ENCODE measurements at places on chromosomes 13 and 19.

DNA sequence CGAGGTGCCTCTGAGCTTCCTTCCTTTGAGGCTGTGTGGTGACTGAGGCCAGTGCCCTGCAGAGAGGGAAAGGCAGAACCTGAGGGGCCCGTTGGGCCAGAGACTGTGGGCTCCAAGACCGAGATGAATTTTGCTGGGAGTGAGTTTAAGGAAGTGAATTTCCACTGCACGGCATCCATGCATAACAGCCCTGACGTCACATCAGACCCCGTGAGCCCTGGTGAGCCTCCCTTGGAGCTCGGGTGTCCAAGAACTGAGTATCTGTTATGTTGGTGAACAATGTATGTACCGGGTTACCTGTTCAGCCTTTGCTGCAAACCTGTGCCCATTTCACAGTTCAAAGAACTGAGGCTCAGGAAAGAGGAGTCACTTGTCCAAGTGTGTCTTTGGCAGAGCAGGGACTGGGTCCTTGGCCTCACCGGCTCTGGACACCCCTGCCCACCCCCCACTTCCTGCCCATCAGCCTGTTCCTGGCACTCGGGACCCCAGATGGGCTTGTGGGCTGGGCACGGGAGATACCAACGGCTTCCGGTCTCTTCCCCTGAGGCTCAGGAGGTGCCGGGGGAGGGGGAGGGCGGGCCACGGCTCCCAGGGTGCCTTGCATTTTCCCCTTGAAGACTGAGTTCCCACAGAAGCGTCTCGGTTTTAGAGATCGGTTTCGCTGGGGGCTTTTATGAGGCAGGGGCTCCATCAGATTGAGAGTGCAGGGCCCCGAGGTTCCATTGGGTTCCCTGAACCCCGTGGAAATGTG, 33.7 kb downstream of the NFILZ start:
- no peak for DNase-seq

DNA sequence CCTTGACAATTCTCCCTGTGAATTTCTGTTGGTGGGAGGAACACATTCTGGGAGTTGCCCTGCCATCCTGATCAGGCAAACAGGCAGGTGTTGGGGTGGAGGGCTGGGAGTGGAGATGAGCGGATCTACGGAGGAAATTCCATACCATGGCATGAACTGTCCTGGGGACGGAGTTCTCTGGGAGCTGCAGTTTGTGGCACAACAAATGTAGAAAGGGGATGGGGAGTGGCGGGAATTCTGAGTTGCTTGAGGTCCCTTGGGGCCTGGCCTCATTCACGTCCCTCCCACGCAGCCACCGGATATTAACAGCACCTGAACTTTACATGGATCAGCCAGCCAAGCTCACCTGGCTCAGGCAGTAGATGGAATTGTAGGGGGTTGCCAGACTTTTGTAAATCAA, 70.0 kb downstream of the CHST8 start:
- no peak for DNase-seq

DNA sequence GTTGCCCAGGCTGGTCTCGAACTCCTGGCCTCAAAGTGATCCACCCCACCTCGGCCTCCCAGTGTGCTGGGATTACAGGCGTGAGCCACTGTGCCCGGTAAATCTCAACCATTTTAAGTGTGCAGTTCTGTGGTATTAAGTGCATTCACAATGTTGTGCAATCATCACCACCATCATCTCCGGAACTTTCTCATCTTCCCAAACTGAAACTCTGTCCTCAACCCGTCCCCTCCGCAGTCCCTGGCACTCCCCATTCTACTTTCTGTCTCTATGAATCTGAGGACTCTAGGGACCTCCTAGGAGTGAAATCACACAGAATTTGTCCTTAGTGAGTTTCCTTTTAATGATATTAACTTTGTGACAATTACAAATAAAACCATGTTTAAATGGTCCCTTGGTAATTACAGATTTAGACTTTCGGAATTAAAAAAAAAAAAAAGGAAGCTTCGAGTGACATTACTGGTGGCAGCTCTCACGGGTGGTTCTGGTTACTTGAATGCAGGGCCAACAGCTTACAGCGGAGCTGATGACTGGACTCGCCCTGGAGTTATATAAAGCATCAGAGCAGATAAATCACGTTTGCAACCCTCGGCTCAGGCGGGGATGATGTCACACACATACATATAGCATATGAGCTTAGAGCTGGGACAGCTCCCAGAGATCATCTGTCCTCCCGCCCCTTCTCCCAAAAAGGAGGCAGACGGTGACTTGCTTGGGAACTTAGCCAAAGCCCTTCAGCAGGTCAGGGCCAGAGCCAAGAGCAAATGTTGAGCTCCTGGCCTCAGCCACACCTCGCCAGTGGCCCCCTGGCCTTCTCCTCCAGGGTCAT, 89.8 kb downstream of the ZNF557 start:
- peak; percentile 21 for DNase-seq

GRCh38 chr19:49820125-49820524, 2.0 kb downstream of the MED25 start:
- no peak for DNase-seq

DNA sequence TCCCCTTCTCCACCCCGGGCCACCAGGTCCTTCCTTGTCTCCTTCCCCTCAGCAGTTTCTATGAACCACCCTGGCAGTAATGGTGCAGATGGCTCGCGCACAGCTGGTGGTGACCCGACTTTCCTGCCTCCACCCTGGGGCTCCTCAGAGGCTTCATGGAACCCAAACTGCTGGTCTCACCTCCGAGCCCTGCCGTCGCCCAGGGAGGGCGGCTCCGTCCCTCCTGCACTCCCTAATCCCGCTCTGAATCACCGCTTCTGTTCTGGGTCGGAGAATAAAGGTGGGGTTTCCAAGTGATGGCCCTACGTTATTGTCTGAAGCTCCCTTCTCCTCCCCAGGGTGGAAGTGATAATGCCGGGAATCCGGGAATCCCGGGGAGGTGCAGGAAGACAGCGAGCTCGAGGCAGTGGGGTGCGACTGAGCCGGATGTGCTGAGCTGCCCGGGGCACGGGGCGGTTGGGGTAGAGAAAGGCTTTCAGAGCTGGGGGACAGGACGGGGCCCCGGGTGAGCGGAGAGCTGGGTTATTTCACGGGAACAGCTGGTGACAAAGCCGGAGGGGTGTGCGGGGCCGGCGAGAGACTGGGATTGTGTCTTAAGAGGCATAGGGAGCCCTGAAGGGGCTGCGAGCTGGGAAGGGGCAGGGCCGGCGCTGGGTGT, 711 bp downstream of the FUT2 start:
- no peak for DNase-seq

DNA sequence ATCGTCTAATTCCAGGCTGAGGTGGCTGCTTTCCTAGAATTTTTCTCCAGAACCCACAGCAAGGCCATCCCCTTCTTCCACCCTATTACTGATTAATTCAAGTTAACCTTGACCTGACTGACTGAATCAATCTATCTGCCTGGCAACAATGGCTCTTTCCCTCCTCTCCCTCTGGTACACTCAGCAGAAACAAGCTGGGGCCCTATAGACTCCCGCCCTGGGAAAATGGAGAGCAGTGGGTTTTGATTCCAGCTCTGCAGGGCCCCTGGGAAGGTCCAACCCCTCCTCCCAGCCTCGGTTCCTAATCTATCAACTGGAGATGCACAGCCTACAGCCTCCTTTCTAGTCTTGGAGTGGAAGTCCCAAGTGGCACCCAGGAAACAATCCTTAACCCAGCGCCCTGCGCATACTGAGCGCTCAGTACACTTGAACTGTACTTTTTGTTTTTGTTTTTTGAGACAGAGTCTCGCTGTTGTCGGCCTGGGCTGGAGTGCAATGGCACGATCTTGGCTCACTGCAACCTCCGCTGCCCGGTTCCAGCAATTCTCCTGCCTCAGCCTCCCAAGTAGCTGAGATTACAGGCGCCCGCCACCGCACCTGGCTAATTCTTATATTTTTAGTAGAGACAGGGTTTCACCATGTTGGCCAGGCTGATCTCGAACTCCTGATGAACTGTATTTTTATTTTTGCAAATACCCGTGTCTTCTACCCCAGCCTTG, 5.2 kb upstream of the C3 start:
- no peak for DNase-seq

DNA sequence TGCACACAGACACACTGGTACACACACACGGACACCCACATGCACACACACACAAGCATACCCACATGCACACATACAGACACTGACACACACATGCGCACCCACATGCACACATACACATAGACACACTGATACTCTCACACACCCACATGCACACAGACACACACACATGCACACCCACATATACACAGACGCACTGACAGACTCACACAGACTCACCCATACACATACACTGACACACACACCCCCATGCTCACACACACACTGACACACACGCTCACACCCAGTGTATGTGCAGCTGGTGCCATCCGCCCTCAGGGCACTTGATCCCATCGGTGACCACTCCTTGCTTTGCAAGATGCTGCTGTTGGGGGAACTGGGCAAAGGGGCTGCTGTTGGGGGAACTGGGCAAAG, 9.7 kb upstream of the RASA3 start:
- DNase-seq: no peak

- no peak for DNase-seq
These were observed 62.1 kb downstream of the RUBCNL start for GRCh38 chr13:46324976-46325375.

- no peak for DNase-seq
These were observed 172.1 kb upstream of the CSNK1A1L start for GRCh38 chr13:37277435-37278144.

DNA sequence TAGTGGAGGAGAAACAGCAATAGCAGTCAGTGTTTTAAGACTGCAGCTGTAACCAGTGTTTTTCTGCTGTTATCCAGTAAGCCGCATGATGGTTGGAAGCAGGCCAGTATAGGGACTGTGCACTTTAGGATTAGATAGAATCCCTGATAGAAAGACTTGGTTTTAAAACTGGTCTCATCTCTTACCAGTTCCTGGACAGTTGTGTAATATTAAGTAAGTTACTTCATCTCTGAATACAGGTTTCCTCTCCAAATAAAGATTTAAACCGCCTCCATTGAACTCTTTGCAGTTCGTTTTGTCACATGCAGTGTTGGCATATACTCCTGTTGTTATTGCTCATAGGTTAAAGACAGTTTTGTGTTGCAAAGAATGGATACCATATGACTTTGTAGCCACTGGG, 25.6 kb downstream of the URI1 start:
- no peak for DNase-seq

- DNase-seq: no peak
These were observed 39.2 kb upstream of the CSNK1A1L start for GRCh38 chr13:37144661-37145060.
